ENCODE measurements at places on chromosomes 16 and 17.

DNA sequence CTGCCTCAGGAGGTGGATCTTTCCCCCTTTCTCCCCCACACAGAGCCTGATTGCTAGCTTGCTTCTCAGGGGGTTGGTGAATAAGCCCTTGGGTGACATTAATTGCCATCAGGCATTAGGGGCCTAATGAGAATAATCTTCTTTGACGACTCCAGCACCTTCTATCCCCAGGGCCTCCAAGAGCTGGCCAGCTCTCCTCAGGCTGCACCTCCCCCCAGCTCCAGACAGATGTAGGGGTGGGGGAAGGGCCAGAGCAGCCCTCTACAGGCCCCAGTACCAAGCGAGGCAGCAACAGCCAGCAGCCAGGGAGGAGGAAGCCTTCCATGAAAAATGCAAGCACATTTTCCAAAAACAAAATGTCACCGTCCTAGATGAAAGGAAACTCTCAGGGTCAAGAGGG is 1.4 kb upstream of the TMEM132E start:
- DNase-seq, result no peak

DNA sequence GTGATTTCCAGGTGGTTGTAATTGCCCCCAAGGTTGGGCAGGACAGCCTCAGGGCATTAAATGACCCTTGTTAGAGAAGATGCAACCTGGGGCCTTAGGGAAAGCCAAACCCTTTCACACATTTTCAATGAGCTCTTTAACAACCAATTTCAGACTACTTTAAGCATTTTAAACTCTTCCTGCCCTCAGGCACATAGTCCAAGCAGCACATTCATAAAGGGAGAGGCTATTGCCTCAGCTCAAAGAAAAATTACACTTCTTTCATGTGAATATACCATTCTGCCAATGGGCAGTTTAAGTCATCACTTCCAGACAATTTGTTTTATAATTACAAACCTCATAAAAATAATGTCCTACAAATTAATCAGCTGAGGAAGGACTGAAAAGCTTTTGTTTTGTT is 544.5 kb downstream of the NPIPA7 start:
- no peak for DNase-seq

GRCh38 chr17:82836823-82837357 is 2.9 kb downstream of the ZNF750 start:
- DNase-seq, result no peak

DNA sequence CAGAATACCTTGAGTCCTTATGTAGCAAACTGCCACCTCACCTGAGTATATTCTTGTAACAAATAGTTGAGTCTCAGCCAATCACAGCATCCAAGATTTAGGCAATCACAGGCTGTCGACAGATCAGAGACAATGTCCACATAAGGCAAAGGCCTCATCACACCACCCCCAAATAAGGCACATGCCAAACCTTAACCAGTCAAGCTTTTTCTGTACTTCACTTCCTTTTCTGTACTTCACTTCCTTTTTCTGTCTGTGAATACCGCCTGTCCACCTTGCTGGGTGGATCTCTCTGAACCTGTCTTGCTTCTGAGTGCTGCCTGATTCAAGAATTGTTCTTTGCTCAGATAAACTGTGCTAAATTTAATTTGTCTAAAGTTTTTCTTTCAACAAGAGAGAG is 210.4 kb upstream of the N4BP1 start:
- DNase-seq, result no peak

- no peak for DNase-seq
Observed at GRCh38 chr17:32931686-32932085, 3.7 kb downstream of the TMEM98 start.

Measured in NAMALWA (cell line).